D721Med (cell line): ENCODE measurements at places on chromosomes 2 and 18.

GRCh38 chr2:32976409-32977063, 29.8 kb downstream of the LTBP1 start:
- DNase-seq = no peak

DNA sequence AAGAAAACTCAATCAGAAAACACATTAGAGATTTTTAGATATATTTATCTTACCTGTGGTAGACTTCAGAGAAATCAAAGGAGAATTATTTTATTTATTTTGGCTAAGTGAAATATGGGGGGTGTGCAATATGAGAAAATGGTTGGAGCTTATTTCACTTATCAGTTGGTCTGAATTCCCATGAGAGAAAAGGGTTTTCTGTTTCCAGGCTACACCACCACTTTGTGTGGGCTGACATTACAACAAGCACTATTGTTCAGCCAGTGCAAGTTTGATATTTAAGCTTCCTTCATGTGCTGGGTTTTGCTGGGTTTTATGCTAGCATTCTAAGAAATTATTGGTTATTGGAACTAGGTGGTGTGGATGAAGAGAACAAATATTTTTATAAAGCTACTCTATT, 33.5 kb downstream of the RMND5A start:
- no peak for DNase-seq

DNA sequence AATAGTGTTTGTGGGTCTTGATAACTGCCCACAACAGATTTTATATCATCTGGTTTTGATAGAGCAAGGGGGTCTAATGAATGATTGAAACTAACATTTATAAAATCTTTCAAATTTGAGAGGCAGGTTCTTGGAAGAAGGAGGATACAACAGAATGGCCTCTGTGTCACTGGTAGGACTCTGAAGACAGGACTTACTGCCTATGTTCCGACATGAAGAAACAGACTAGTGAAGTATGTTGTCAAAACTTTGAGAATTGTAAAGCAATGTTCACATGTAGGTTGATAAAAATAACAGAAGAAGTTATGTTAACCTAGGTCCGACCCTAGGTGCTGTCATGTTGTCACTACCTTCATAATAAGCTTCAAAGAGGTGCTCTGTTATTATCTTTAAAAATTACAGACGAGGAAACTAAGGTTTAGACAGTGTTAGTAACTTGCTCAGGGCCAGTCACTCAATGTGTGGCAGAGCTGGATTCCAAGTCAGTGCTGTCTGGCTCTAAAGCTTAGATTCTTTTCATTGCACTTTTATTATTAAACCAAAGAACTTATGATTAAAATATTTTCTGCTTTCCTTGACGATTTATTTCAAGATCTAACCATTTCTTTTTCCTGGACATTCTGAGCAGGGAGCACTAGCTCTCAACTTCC, 146.2 kb downstream of the RPIA start:
- DNase-seq = no peak

DNA sequence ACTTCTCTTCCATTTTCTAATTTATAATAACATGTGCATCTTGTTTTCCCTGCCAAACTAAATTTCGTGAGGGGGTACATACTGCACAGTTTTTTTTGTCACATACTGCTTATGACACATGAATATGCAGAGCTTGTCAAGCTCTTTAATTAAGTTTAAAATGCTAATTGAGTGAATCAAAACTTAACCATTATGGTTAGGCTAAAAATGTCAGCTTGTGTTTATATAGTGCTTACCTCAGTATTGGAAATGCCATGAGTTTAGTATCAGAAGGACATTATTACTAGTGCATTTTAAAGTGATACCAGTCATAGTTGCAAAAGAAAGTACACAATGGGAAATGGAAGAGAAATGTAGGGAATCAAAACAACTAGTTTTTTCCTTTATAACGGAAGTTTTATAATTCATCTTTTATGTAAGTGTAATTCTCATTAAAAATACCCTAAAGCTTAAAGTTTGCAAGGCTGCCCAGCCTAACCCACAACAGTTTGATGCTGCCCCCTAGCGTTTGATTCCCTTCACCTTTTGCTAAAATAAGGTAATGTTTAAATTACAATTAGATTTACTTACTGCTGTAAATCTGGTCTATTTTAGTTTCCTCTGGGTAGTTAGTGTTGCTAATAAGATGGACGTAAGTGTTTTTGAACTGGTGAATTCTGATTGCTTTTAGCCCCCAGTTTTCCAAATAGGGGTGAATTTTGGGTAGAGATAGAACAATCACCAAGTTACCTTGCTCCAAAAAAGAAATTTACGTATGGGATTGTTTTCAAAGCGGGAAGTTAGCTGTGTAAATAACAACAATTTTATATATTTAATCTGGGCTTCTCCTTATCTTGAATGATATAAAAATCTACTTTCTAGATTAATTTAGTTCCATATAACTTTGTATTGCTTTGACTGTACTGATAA, 3.2 kb downstream of the SLC39A10 start:
- no peak for DNase-seq
